ENCODE measurements at places on chromosomes 13 and 19.

GRCh38 chr19:44582581-44583265 is 30.6 kb upstream of the IGSF23 start:
- peak; percentile 46 for DNase-seq

GRCh38 chr13:64041296-64041695 is 2625.6 kb upstream of the PCDH20 start:
- DNase-seq: no peak

DNA sequence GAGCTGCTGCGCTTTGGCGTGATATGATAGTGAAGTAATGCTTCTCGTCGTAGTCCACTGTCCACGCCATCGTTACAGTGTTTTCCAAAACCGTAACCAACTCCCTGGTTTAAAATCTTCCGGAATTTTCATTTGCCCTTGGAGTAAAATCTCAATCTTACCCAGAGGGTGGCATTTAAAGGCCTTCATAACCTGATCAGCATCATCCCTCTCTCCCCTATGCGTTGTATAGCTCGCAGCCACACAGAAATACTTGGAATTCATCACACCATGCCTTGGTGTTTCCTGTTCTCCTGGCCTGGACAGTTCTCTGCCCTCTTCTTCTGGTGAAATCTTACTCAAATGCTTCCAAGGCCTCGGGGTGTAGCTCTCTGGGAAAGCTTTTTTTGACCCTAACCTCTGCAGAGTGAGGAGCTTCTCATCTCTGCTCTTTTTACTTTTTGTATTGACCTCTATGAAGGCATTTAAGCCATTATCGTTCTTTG is 839 bp downstream of the MPHOSPH8 start:
- peak; percentile 19 for DNase-seq

GRCh38 chr13:47426126-47426849 is 529.4 kb upstream of the HTR2A start:
- DNase-seq: no peak

DNA sequence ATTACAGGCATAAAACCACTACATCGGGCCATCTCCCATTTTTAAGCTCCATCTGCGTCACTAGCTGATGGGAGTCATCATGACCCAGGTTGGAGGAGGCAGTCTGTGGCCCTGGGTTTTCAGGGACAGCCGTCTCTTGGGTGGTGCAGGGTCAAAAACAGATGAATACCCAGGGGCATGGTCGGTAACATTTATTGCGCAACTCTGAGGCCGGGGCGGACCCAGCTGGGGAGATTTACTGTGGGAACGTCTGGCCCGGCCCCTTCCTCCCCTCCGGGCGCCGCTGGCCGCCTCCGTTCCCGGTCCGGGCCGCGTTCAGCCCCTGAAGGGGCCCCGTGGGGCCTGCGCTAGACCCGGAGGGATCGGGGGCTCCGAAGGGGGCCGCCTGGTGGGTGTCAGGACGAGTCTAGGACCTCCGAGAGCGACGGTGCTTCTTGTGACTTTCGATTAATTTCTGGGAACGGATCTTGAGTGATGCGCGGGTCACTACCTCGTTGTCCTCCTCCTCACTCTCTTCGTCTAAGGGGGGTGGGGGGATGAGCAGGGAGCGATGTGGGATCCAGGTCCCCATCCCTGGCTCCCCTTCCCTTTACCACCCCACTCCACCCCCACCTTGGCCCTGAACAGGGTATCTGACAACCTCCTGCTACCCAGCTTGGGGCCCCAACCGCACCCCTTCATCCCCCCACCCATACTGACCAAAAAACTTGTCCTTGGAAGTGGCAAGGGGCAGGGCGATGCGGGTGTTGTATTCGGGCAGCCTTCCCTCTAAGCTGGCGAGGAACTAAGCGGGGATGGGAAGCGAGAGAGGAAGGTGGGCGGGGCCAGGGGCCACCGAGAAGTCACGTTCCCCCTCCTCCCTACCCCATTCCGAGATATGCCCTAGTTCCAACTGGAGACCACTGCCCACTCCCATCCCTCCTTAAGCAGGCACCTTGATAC is 1.6 kb upstream of the RGL3 start:
- DNase-seq: no peak

DNA sequence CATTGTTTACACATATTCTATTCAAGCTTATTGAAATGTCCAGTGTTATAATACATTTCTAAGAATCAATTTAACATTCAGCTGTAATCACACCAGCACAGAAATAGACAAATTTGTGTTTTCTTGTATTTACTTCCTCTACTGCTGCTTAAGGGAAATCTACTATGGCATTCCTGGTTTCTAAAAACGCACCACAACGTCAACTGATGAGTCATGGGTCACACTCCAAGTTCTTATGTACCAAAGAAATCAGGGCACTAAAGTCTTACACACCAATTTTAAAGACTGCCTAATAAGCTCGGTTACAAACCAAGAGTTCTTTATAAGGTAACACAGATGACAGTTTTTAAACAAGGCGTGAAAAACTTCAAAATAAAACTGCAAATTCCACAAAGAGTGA is 13.2 kb downstream of the LNX2 start:
- DNase-seq: no peak

DNA sequence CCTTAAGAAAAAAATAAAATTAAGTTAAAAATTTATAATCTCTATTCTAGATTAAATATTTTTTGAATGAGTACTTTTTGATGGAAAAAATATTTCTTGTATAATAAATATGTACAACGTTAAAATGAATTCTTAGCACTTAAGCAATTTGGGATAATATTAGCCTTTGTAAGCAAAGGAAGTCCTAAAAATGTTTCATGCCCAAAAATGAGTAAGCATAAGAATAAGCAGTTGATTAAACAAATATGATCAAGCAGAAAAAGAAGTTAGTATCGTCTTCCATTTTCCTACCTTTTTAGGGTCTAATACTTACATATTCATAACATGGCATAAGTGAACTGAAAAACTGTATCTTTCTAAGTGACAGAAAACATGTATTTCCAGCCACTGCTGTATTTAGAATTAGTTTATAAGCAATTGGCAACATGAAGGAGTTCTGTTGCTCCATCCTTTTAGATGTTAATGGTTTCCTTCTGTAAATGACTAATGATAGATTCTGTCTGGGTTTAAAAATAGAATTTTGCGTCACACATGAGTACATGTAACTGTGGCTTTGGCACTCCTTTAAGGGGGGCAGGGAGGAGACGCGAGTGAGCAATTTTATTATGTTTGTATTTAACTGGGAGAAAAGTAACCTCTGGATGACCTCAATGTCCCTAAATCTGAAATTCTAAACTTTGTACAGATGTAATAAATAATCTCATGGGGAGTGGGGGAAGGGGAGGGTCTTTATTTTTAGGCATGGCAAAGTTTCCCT is 237.4 kb downstream of the RGCC start:
- DNase-seq: no peak

GRCh38 chr13:93398167-93399035 is 171.8 kb downstream of the GPC6 start:
- no peak for DNase-seq

GRCh38 chr13:71619096-71619495 is 247.9 kb downstream of the DACH1 start:
- DNase-seq: no peak

DNA sequence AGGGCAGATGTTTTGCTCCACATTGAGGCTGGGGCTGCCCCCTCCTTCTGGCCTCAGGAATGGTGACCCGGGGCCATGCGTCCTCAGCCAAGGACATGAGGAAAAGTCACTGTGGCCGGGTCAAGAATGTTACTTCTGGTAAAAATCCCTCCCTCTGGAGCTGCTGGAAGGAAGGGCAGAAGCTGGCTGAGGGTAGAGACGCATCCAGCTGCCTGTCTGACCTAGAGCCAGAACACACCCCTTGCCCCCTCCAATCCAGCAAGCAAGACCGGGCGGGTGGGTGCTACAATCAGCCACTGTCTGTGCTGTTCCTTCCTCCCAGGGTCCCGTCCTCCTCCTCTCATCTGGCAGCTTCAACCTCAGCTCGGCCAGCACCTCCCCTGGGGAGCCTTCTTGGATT is 59.0 kb downstream of the PTPRS start:
- peak; percentile 15 for DNase-seq

- no peak for DNase-seq
These were observed 3.6 kb upstream of the BCL3 start for GRCh38 chr19:44744871-44745332.

DNA sequence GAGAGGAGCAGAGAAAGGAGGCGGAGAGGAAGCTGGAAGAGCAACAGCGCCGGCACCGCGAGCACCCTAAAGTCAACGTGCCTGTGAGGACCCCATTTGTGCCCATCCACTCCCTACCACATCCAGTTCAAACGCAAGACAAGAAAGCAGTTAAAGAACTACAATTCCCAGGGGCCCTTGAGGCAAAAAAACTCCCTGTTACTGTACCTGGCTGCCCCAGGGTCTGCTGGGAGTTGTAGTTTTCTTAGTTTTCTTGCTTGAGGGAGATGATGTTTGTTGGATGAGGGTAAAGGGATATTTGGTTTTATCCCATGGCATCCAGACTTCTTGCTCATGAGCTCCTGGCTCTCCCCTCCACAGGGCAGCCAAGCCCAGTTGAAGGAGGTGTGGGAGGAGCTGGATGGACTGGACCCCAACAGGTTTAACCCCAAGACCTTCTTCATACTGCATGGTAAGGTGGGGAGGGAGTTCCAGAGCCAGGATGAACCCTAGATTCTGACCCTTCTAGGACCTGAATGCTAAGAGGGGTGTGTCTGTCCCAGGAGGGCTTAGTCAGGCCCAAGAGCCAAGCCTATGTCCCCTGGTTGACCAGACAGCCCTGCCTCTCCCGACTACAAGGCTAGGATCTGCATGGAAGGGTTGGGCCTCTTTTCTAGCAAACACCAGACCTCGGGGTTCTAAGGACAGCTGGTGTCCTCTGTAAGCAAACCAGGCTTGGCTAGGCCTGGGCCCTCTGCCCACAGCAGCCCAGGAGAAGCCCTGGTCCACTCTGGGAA is 13.2 kb downstream of the NUCB1 start:
- no peak for DNase-seq

- DNase-seq: peak; percentile 2
These were observed 6.1 kb downstream of the PTGIR start for GRCh38 chr19:46618670-46619231.
